Activated CD4-positive, alpha-beta T cell treated with anti-CD3 and anti-CD28 coated beads for 48 hours (primary cell): ENCODE measurements at places on chromosomes 12 and 14.

GRCh38 chr12:107597695-107598410, 87.7 kb upstream of the PWP1 start:
- DNase-seq = no peak

DNA sequence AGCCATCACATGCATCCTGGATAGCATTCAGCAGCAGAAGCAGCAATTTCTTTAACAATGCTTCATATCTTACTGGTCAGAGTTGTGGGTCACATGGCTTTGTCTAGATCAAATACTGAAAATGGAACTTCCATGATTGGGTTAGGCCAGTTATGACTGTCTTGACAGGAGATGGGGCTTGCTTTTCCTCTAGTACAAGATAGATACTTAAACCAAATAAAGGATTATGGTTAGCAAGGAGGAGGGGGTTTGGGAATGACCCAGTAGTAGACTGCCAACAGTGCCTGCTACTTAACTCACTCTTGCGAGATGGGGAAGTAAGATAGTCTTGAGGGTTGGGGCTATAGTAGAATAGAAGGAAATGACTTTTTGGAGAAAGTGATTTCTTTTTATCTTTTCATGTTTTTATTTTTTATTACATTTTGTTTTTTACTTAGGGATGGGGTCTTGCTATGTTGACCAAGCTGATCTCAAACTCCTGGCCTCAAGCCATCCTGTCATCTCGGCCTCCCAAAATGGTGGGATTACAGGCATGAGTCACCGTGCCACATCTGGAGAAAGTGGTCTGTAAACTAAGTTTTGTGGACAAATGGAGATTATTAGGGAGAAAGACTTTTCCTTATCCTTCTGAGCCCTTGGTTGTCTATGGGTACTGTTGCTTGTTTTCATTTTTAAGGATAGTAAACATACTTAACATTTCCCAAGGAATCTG, 37.6 kb downstream of the WNK1 start:
- DNase-seq = no peak

DNA sequence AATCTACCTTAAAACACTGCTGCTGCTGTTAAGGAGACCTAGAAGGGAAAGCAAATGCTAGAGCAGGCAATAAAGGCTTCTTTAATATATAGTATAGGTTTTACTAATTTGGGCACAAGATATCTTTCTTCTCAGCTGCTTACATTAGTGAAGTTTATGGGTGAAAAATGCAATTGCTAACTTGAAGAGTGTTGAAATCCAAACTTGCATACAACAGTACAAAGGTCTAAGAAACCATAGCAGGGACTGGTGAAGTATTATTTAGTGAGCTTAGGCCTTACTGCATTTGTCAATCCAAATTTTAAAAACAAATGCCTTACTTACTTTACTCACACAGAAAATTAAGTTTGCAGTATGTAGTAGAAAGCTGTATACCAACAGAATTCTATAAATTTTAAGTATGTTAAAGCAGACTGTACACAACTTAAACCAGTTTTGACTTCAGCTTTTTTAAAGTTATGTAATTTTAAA, 1.4 kb upstream of the AP4S1 start:
- no peak for DNase-seq

DNA sequence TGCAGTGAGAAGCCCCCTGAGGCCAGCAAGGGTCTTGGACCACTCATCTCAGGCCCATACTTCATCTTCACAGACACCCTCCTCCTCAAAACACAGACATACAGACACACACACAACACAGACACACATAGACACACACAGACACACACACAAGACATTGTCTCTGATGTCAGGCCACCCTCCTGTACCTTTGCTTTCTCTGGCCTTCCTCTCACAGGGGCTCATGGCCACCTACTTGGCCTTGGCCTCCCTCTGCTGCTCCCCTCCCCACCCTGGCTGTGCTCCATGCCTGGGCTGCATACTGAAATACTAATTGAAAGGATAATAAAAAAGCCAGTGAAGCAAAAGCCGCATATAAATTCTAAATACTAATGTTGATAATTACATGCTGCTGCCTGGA, 1.6 kb upstream of the SYNDIG1L start:
- DNase-seq = no peak

DNA sequence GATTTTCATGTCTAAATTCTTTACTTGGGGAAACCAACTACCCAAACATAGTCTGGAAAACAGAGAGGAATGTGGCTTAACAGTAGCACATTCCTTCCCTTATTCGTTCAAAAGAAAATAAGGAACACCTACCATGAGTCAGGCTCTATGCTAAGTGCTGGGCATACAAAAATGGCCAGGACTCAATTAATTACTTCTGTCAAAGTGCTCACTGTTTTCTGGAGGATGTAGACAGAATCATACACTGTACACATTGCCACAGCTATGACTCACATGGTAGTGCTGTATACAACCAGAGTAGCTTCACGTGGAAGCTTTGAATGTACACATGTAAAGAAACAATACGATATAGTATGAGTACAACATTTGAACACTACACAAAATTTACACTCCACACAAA, 50.1 kb downstream of the SLC25A21 start:
- DNase-seq = no peak

DNA sequence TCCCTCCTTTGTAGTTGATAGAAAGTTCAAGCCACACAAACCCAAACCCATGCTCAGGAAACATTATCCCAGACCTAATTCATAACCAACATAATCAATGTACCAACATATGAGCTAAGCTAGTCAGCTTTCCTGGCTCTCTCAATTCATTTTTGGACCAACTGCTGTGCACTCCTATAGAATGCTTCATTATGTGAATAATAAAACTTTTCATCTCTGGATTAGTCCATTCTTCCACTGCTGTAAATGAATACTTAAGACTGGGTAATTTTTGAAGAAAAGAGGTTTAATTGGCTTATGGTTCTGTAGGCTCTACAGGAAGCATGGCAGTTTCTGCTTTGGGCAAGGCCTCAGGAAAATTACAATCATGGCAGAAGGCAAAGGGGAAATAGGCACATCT, 651.9 kb downstream of the RERGL start:
- no peak for DNase-seq

- no peak for DNase-seq
These were observed 132.8 kb upstream of the CPSF6 start for GRCh38 chr12:69106482-69107118.

DNA sequence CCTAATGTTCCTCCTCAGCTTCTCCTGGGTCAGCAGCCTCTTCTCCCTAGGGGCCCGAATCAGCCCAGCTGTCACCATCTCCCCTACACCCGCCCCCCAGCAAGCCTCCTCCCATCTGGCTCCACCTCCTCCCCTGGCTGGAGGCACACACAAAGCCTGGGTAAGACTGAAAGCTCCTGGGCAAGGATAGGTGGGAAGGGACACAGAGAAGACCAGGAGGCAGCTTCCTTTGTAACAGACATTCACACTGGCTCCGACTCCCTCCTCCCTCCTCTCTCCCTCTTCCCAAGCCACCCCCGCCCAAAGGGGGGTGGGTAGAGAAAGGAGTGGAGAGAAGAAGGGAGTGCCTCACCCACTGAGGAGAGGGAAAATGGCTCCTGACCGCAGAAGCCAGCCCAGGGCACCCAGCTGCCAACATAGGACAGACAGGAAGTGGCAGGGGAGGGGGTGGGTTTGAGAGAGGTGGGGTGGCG, 4.0 kb downstream of the CHD4 start:
- DNase-seq = peak; percentile 29

DNA sequence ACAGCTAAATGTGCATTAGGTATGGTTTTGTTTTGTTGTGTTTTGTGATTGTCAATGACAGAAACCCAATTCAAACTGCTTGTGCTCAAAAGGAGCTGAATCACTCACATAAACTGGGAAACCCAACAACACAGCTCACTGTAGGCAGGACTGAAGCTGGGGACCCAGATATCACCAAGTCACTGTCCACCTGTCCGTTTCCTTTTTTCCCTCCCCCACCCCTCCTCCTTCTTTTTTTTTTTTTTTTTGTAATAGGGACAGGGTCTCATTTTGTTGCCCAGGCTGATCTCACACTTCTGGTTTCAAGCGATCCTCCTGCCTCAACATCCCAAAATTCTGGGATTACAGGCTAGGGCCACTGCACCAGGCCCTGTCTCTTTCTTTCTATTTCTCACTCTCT, 6.9 kb upstream of the SLC11A2 start:
- DNase-seq = no peak

DNA sequence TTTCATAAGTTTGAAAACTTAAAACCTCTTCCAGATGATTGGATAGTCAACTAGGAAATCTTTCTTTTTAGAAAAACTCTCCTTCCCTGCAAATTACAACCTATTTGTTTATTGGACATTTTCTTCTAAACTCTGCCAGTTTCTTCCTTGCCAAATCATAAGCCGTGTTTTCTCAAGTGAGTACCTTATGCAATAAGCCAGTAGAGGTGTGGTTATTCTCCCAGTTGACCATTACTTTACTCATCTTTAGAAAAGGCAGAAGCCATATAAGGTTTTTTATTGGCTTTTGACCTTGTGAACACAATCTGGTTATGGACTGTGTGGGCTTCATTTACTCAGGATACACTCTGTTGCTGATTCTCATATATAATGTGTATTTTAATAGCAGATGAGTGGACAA, 14.6 kb downstream of the ACTR6 start:
- no peak for DNase-seq

DNA sequence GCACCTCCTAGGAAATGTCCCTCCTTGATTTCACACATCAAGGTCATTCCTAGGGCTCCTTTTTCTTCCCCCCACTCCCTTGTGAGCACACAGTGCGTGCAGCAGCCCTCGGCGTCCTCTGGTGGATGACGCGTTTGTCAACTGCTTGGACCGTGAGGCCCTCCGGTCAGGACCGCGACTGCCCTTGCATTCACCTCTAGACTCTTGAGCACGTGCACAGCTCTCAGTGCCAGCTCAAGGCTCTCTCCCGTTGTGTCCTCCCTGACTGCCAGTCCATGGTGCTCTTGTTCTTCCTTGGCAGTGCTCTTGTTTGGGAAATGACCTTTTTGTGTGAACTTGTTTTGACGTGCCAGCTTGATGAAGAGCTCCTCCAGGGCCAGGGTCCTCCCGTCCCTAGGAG, 67.9 kb downstream of the TSPAN9 start:
- DNase-seq = no peak

GRCh38 chr14:69093631-69094421, 59.1 kb downstream of the DCAF5 start:
- DNase-seq = no peak

DNA sequence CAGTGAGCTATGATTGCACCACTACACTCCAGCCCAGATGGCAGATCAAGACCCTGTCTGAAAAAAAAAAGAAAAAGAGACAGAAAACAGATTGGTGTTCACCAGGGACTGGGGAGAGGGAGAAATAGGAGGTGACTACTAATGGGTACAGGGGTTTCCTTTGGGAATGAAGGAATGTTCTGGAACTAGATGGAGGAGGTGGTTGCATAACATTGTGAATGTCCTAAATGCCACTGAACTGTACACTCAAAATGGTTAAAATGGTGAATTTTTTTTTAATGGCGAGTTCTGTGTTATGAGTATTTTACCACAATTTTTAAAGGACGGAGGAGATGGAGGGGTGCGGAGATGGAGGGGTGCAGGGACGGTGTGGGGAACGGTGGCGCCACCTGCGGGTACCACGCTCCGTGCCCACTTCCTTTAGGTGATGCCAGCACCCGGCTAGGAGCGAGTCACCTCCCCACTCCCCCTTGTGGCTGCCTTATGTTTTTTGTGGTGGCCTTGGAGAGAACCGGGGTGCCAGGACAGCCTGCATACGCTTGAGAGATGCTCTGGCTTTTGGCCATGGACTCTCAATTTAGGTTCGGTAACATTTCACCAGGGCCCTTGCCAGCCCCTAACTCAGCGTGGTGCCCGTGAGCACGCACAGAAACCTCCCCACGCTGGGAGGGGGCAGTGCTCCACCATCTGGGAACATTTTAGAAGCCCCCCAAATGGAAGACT, 16.1 kb downstream of the UBC start:
- peak; percentile 79 for DNase-seq

DNA sequence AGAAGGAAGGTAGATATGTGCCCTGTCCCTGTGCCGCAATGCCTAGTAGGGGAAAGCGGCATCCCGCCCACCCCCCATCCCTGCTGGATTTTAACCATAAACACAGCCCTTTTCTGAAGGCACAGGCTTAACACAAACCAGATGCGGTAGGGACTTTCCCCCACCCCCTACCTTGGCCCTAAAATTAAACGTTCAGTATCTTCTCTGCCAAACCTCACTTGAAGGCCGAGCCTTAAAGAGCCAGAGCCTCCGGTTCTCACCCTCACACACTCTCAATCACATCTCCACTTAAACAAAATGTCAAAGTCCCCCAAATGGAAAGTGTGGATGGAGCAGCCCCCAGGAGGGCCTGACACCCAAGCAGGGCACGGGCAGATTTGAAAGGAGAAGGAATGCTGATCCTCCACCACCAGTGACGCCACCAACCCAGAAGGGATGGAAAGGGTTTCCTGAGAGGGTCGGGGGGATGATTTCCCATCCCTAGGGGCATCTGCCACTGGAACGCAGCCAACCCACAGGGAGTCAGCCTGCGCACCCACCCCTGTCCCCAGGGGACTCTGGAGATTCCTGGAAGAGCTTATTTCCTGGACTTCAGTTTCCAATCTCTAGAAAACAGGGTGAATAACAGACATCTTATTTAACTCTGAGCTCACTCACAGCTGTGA, 26.4 kb downstream of the ACTN1 start:
- DNase-seq = no peak

- no peak for DNase-seq
These were observed 14.0 kb upstream of the STRAP start for GRCh38 chr12:15868186-15868585.

DNA sequence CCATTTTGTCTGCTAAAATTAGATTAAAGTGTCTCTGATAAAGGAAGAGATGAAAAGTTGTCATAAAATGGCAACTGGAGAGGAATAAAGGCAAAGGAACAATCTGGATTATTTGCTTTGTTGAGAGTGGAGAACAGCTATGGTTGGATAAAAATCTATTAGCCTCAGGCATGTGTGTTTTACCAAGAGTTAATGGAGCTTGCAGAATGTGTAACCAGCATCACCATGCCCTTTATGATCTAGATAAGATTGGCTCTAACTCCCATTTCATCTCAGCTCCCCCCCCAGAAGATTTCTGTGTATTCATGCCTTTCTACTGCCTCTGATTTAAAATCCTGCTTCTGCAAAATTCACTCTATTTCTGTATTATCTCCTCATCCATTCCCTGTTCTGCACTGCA, 93.8 kb downstream of the GALC start:
- DNase-seq = no peak

- DNase-seq = peak; percentile 29
These were observed 32.6 kb downstream of the PAPLN start for GRCh38 chr14:73269729-73270531.

- DNase-seq = no peak
These were observed 158.3 kb upstream of the PRKD1 start for GRCh38 chr14:30085943-30086342.

- no peak for DNase-seq
These were observed 12.8 kb downstream of the LRCOL1 start for GRCh38 chr12:132597333-132598316.

DNA sequence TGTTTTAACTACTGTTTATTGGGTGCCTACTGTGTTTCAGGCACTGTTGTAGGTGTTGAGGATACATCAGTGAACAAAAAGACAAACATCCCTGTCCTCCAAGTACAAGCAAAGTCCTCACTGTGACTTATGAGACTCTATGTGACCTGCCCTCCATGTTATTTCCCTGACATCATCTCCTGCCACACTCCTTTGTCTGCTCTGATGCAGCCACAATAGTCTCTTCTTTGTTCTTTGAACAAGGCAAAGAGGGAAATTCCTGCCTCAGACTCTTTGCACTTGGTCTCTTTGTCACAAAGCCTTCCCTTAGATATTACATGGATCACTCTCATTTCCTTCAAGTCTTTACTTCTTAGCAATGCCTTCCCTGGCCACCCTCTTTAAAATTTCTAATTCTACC, 240.1 kb upstream of the SRRM4 start:
- no peak for DNase-seq
